ENCODE measurements at places on chromosomes 16 and 17. TPM values are rescaled to one million over a fixed set of nuclear protein-coding genes. Genes with fewer than 3 reads are reported as not detected.

Gene KRTAP4-5
- total RNA-seq = not detected

DNA sequence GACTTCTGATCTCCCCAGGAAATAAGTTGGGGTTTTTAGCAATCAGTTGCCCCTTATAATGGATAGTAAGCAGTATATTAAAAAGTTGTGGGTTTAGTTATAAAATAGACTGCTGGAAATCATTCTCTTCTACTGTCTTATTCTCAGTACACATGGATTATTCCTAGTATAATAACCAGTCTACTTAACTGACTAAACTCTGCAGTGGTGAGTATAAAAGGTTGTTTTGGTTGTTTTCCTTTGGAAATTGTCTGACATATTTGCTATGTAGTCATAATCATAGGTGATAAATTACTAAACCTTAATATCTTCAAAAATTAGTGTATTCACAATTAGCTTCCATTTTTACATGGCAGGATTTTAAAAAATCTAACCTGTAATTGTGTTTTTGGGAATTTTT is 31.4 kb downstream of the CTCF start:
- no peak for DNase-seq

DNA sequence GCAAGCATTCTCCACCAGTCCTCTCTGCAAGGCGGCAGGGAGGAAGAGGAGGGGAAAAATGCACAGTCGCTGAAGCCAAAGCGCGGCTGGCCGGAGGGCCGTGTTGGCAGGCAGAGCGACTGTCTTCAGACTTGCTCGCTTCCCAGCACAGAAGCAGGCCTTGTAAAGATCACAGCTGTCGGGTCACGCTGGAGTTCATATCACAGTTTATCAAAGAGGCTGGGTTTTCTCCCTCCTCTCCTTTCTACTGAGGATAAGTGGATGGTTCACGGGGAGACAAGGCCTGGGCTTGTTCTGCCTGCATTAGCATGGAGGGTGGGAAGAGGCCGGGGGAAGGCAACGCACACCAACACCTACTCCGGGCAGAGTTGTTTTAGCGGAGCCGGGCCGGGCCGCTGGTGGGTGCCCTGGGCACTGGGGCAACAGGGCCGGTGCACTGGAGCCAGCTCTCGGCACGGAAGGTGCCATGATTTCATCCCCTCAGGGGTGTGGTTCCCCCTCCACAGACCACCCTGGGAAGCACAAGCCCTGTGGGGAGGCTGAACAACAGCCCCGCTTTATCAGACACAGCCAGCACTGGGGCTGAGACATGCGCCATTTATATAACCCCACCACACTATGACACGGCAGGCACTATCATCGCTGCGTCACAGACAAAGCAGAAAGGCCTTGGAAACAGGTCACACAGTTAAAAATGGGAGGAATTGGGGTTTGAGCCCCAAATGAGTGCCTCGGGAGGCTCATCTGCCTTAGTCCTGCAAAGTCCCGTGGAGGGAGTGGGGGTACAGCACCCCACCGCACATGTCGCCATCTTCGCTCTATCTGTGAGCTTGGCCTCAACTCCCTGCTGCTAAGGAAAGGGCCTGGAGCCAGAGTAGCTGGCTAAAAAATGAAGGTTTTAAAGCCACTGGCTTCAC is 40.3 kb upstream of the MTSS2 start:
- DNase-seq = no peak

GRCh38 chr17:49121696-49122292 is 10.8 kb upstream of the B4GALNT2 start:
- no peak for DNase-seq

DNA sequence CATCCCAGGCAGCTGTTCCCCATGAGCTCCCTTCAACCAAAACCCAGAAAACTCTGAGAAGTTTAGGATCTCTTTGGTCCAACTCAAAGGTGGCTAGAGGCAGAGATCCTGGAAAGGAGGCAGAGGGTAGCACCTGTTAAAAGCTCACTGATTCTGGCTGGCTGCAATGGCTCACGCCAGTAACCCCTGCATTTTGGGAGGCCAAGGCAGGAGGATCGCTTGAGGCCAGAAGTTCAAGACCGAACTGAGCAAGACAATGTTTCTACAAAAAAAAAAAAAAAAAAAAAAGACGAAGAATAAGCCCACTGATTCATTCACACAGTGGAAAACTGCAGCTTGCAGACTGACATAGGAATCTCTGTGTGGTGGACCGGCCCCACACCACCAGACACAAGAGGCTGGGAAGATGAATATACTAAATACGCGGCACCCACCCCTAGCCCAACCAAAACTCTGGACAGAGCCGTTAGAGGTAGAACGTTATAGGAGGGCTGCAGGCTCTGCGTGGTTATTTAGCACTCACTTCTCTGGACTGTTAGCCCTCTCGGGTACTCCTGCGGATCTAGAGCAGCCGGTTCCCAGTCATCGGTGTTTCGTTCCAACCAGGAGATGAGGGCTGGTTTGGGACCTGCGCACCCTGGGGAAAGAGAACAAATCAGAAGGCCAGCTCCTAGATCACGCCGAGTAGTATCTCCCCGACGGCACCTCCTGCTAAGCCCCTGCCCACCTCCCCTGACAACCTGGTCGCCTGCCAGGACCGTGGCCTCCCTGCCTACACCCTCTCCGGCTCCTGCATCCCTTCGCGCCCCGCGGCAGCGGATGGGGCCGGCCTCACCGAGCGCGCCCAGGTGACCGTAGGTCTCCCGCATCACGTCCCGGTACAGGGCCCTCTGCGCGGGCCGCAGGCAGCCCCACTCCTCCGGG is 925 bp downstream of the ZNF689 start:
- DNase-seq = no peak

DNA sequence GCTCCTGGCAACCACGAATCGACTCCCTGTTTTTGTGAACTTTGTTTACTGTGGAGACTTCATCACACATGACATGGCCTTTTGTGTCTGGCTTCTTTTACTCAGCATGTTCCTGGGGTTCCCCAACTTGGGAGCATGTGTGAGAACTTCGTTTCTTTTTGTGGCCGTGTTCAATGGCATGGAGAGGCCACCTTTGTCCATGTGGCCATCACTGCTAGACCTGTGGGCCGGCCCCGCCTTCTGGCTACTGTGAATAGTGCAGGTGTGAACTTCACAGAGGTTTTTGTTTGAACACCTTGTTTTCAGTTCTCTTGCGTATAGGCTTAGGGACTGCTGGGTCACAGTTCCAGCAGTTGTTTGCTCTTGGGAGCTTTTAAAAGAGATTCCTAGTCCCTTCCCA is 5.7 kb upstream of the SLC38A8 start:
- no peak for DNase-seq

All from breast epithelium (tissue), 4 donors.